ENCODE measurements at places on chromosomes 4 and X. TPM values are rescaled to one million over a fixed set of nuclear protein-coding genes. Genes with fewer than 3 reads are reported as not detected.

Gene CLIC2
- polyA plus RNA-seq, result 0.01 TPM

Gene AR
- polyA plus RNA-seq, result under 0.01 TPM

Gene ADGRG2
- 0.22 TPM for polyA plus RNA-seq

GRCh38 chr4:84381759-84382158, 117.3 kb downstream of the NKX6-1 start:
- no peak for DNase-seq

GRCh38 chrX:108148524-108148923, 56.9 kb downstream of the ATG4A start:
- DNase-seq, result no peak

DNA sequence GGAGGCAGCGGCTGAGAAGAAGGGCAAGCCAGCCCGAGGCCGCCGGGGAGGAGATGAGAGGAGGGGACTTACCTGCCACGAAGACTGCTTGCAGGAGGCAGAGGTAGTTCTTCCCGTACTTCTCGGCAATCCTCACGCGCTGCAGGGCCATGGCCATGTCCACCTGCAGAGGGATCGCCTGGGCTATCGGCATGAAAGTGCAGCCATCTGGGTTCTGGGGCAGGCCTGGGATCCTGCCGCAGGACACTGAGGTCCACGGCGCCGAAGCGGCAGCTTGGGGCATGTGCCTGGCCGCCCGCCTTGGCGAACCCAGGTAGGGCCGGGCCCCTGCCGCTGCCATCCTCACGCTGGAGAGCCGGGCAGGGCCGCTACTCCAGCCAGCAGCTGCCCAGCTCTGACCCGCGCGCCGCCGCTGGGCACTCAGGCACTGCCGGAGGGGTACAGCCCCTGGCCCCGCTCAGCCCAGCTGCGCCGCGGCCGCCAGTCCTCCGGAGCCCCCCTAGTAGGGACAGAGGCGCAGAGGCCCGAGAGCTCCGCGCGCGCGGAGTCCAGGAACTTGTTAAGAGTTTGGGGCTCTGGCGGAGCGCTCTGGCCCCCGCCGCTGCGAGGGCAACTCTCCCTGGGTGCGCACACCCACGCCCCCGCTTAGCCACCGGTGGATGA, 16.0 kb downstream of the MCF2 start:
- DNase-seq, result no peak

Measured in mammary epithelial cell (primary cell).